ENCODE measurements at places on chromosomes 11 and 22. TPM values are rescaled to one million over a fixed set of nuclear protein-coding genes. Genes with fewer than 3 reads are reported as not detected.

SCUBE1 gene
- 0.20 TPM for total RNA-seq

CHST1 gene
- total RNA-seq: 0.59 TPM

GUCY1A2 gene
- total RNA-seq: 10.6 TPM

DNA sequence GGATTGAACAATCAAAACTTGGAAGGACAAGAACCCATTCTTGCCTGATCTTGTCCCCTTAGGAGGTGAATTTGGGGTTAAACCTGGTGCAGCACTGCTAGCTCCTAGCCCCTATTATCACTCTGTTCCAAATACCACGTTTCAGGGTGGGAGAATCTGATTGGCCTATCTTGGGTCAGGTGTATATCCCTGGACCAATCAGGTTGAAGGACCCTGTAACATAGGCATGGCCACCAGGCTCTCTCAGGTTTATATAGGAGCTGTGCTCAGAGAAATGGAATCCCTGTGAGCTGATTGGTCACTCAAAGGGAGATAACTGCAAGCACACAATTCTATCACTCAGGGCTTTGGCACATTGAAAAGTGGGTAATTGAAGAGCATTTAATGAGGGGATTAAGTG, 26.6 kb upstream of the AMPD3 start:
- DNase-seq: no peak

P2RX6 gene
- 0.59 TPM for total RNA-seq

KRTAP5-7 gene
- 0.89 TPM for total RNA-seq

DNA sequence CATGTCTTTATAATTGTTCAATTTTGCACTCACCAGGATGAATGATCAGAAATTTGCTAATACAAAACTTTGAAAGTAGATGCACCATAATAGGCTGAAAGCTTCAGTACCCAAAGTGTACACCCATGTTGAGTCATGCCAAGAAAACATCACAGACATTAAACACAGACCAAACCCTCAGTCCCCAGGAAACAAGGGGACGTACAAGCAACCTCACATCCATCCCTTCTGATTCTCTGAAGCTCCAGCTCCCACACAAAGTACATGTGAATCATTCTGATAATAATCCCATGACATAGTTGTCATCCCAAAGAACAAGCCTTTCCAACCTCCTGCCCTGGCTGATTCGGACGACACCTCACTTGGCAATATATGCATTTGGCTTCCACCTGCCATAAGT, 183.8 kb downstream of the SNX19 start:
- no peak for DNase-seq

DNA sequence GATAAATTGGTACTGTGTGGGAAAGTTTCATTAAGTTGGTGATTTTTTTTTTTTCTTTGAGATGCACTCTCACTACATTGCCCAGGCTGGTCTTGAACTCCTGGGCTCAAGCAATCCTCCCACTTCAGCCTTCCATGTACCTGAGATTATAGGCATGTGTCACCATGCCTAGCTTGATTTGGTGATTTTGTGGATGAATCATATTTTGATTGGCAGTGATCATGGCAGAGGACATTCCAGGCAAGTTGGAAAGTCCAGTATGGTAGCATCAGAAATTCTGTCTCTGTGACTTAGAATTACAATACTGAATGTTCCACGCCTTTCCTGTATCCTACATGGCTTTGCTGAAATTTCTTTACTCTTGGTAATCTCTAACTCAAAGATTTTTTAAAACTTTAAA, 49.4 kb downstream of the HORMAD2 start:
- DNase-seq: no peak

SSH3 gene
- 13.4 TPM for total RNA-seq

KRTAP5-11 gene
- 2.2 TPM for total RNA-seq

DNA sequence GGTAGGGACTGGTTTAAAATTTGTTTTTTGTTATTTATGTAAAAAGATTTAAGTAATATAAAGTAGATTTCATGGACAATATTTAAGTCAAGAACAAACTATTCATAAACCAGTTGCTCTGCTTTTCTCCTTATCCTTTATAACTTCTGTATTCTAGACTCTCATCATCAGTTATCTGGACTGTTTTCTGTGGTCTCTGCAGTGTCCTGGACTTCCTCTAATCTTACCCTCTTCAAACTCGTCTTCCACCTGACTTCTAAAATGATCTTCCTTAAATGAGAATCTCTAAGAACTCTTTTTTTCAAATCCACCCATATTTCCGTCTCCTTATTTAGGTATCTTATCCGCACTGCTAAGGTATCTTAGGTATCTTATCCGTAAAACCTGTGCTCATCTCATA, 8.1 kb downstream of the RRM1 start:
- DNase-seq: no peak

DNA sequence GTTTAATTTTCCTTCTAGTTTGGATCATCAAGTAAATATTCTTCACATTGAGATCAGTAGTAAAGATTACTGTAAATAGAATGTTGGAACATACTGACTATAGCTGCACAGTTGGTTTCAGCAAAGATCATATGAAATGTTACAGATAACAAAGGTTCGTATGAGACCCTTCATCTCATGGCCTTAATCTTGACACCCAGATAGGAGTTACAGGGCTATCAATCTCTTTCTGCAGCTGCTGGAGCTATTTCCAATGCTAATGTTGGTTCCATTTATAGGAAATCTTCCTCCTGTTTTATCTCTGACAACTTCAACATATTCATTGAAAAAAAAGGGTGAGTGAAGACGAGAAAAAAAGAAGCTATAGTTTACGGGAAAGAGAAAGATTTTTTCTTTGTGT, 495.6 kb downstream of the JRKL start:
- no peak for DNase-seq

LYVE1 gene
- 48.0 TPM for total RNA-seq

DNA sequence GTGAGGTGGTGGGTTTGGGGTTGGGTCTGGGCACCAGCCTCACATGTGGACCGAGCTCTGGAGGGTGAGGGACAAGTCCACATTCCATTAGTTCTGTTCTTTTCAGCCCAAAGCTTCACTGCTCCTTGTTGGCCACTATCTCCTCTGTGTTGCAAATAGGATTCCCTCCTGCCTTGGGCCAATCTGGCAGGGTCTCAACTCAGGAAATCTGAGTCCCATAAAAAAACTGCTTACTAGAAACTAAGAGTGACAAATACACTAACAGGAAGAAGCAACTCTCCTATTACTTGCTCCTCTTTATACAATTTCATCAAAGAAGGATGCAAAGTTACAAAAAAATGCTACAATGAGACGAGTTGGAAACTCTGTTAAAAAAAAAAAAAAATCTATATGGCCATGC, 66.2 kb upstream of the CSNK1E start:
- no peak for DNase-seq

OR51E2 gene
- 0.10 TPM for total RNA-seq

C11orf65 gene
- 1.5 TPM for total RNA-seq

DNA sequence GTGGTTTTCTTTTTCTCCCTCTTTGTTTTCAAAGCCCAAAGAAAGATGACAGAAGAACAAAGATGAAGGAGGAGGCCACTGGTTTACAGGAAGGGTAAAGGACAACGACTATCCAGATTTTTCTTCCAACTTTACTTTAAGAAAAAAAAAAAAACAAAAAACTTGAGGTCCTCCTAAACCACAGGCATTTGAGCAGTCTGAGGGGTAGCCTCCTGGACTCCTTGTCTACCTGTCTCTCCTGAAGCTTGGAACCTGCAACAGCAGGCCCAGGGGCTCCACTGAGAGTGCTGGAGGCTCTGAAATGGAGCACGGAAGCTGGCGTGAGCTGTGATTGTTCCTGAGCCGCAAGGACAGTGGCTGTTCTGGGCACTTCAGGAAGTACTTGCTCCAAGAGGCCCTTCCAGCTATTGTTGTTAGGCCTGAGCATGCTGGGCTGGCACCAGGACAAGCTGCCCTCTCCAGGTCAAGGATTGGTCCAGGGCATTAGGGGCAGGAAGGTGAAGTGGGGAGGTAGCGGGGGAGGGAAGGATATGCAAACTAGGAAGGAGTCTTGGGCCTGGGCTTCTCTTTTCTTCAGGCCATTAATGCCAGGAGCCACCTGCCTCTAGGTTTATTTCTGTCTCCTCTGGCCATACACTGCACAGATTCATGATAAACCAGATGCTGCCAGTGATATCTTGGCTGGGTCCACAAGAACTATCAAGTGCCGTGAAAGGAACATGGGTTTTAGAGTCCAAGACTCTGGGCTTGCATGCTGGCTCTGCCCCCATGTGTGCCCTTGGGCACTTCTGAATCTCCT, 147.3 kb downstream of the CCDC34 start:
- DNase-seq: no peak

DNA sequence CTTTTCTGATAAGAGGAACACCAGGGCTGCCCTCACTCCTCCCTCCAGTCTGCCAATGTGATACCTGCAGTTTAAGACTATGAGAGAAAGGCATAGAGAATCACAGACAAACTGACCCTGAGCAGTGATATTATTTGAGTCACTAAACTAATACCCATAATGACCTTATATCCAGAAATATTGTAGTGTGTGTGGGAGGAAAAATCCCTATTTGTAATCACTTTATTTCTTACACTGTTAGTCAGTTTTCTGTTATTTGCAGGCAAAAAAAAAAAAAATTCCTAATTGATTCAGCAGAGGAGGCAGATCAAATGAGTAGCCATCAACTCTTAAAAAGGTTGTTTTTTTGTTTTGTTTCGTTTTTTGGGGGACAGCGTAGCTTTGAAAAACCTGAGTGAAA, 82.5 kb downstream of the MAML2 start:
- DNase-seq: no peak

GP1BB gene
- total RNA-seq: 2.0 TPM

- DNase-seq: peak; percentile 39
Measured at GRCh38 chr11:131064373-131064991, 148.2 kb upstream of the SNX19 start.

PDGFB gene
- total RNA-seq: 10.9 TPM

- DNase-seq: no peak
Measured at GRCh38 chr11:78954696-78955095, 380.0 kb upstream of the NARS2 start.

TREH gene
- total RNA-seq: not detected

TMEM191B gene
- 0.59 TPM for total RNA-seq

DNA sequence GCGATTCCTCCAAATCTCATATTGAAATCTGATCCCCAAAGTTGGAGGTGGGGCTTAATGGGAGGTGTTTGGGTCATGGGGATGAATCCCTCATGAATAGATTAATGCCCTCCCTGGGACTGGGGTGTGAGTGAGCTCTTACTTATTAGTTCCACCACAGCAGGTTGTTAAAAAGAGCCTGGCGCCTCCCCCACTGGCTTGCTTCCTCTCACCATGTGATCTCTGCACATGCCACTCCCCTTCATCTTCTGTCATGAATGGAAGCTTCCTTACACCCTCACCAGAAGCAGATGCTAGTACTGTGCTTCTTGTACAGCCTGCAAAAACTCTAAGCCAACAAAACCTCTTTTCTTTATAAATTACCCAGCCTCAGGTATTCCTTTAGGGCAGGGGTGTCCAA, 8.8 kb downstream of the RRAS2 start:
- DNase-seq: no peak

- DNase-seq: no peak
Measured at GRCh38 chr22:48051796-48052620, 1289.6 kb downstream of the TBC1D22A start.

All from skin of body (tissue), 3 donors.